ENCODE measurements at places on chromosomes 5 and 9.

DNA sequence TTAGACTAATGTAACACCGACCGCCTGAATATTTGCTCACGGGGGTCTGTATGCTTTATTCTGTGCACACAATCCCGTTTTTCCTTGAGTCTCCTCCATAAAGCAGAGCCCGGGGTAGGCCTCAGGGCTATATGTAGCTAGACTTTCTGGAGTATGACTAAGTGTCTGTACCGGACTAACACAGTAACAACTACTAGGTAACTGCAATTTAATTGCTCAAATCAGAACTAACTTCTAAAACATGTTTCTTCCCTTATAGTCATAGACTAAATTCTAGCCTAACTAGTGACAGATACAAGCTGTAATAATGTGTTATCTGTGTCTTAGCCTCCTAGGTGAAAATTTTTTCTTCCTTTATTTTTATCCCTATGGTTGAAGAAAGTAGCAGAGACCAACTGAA lies 2.1 kb downstream of the REEP5 start:
- DNase-seq: peak; percentile 18

GRCh38 chr5:91848453-91848852 lies 465.3 kb upstream of the ARRDC3 start:
- peak; percentile 78 for DNase-seq

DNA sequence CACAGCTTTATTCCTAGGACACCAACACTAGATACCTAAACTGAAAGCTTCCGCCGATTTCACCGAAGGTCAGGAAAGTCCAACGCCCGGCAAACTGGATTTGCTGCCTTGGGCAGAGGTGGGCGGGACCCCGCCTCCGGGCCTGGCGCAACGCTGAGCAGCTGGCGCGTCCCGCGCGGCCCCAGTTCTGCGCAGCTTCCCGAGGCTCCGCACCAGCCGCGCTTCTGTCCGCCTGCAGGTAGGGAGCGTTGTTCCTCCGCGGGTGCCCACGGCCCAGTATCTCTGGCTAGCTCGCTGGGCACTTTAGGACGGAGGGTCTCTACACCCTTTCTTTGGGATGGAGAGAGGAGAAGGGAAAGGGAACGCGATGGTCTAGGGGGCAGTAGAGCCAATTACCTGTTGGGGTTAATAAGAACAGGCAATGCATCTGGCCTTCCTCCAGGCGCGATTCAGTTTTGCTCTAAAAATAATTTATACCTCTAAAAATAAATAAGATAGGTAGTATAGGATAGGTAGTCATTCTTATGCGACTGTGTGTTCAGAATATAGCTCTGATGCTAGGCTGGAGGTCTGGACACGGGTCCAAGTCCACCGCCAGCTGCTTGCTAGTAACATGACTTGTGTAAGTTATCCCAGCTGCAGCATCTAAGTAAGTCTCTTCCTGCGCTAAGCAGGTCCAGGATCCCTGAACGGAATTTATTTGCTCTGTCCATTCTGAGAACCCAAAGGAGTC lies at the start of gene CD274:
Gene CD274 (plus strand): TSS at position 184 of the 733 bp plus-strand sequence. CDS start 5,572 bp downstream, outside the sequence.
- DNase-seq: peak; percentile 88

DNA sequence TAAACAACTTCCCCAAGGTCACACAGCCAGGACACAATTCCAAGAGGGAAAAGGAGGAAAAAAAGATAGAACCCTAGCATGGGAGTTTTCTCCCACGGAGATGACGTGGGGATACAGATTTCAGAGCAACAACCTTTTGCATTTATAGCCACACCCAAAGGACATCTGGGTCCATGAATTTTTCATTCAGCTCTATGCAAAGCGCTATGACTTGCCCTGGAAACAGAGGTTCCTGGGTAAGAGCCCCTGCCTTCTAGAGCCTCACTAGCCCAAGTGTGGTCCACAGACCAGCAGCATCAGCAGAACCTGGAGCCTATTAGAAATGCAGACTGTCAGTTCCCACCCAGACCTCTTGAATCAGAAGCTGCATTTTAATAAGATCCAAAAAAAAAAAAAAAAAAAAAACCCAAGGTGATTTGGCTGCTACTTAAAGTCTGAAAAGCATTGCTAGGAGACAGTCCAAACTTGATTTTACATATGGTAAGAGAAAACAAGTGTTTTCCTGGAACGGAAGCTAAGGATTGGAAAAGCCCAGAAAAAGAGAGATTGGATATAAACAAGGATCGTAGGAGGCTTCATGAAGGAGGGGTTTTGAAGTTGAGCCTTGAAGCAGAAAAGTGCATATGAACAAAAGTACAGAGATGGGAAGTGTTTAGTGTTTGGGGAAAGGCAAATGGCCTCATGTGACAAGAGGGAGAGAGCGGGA lies 17.6 kb upstream of the ADAM19 start:
- DNase-seq: no peak

GRCh38 chr9:19642256-19642655 lies 146.6 kb downstream of the SLC24A2 start:
- no peak for DNase-seq

- no peak for DNase-seq
Measured at GRCh38 chr5:2525351-2525750, 226.1 kb downstream of the IRX2 start.

DNA sequence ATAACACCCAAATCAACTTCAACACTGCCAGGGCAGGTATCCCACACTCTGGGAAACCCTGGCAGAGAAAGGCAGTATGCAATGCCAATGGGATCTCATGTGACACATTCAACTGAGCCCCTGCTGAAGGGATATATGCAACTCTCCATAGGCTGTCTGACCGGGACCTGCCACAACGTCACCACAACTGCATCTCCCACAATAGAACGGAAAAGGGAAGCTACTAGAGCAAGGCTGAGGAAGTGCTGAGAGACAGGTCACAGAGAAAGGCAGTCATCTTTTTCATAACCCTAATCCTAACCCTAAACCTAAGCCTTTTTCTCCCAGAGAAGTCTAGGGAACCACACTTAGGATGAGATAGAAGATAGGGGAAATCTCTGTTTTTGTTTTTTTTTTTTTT lies 345.9 kb upstream of the CD180 start:
- no peak for DNase-seq

GRCh38 chr9:131677444-131678180 lies 62.3 kb downstream of the RAPGEF1 start:
- peak; percentile 93 for DNase-seq

DNA sequence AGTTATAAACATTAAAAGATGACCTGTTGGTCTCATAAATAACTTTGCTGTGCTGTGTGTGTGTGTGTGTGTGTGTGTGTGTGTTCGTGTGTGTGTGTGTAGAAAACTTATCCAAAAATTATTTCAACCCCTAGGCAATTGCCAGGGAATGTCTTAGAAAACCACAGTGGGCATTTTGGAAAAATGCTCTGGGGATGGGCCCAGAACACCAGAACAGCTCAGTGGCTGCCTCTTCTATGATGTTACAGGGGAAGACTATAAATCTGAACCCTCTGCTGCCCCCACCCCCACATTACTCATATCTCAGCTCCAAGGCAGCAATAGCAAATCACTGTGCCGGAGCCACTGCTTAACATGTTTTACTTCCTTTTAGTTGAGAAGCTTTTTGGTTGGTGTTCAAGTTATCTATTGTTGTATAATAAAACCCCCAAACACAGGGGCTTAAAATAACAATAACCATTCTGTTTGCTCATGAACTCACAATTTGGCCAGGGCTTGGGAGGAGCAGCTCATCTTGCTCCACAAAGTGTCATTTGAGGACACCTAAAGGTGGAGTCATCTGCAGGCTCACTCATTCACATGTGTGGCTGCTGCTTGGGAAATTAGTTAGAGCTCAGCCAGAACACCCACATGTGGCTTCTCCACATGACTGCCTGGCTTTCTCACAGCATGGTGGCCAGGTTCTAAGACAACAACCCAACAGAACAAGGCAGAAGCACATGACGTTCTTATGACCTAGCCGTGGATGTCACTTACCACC lies 40.4 kb downstream of the ACTBL2 start:
- DNase-seq: peak; percentile 99

GRCh38 chr9:101727612-101728524 lies 10.6 kb downstream of the GRIN3A start:
- DNase-seq: peak; percentile 13

DNA sequence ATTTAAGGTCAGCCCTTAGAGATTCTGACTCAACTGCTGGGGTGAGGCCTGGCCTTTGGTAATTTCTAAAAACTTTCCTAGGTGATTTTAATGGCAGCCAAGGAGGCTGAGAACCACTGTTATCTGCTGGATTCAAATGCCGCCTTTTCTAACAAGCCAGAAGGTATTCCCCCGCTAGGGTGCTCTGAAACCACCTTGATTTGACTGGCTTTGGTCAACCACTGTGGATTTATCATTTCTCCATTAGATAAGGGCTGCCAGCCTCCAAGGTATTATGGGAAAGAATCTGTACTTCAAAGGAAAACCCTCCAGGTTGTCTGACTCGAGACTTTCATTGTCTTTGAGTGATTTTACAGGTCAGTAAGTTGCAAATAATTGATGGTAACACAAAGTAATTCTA lies 4.3 kb downstream of the ANXA6 start:
- DNase-seq: no peak

DNA sequence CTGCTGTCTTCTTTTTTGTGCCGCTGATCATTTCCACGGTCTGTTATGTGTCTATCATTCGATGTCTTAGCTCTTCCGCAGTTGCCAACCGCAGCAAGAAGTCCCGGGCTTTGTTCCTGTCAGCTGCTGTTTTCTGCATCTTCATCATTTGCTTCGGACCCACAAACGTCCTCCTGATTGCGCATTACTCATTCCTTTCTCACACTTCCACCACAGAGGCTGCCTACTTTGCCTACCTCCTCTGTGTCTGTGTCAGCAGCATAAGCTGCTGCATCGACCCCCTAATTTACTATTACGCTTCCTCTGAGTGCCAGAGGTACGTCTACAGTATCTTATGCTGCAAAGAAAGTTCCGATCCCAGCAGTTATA lies 17.1 kb downstream of the F2R start:
- DNase-seq: no peak

GRCh38 chr9:68741704-68742332 lies 36.8 kb downstream of the PIP5K1B start:
- no peak for DNase-seq

GRCh38 chr5:123209502-123210027 lies 120.5 kb downstream of the PRDM6 start:
- peak; percentile 93 for DNase-seq

GRCh38 chr9:4563105-4563504 lies 72.8 kb downstream of the SLC1A1 start:
- DNase-seq: no peak

GRCh38 chr5:144328494-144328893 lies 157.8 kb downstream of the KCTD16 start:
- DNase-seq: no peak

DNA sequence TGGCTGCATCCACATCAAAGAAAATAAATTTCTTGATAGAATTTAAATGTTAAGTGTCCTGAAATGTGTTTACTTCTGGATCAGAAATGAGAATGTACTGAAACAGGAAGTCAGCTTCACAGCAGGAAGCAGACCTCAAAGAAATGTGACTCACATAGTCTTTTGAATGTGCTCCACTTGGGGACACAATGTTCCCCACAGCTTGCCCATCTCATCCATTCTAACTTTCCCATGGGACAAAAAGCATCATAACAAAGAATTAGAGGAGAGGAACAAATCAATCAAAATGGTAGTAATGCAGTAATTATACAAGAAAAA lies 85.7 kb downstream of the GRAMD2B start:
- peak; percentile 76 for DNase-seq

GRCh38 chr5:176497852-176498251 lies 39.4 kb downstream of the RNF44 start:
- DNase-seq: no peak

DNA sequence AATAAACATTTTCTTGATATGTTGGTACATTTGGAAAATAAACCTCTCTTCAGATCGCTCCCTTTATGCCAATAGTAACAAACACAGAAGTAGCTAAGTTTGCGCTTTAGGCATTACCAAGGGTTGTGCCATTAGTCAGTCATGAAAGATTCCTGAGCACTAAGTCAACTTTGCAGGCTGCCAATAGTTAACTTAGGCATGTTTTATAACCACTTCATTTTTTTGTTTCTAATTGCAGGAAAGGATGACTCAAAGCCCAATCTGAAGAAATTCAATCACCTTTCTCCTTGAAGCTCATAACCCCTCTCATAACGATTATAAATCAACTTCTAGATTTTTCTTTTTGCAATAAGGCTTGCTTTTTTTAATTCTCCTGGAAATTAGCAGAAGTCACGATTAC lies 517.0 kb downstream of the AGTPBP1 start:
- peak; percentile 97 for DNase-seq

DNA sequence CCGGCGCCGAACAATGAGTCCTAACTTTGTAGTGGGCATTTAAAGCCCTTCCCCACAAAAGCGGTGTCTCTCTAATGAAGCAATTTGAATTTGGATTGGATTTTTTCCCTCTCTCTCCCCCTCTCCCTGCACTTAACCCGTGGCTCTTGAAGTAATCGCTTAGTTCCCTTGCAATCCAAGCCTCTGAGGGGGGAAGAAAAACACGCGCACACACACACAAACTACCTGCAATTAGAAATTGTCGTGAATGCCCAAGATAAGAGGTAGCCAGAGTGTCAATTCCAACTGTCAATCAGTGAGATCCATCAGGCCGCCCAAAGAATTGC lies 1.2 kb downstream of the LHX6 start:
- DNase-seq: no peak

- DNase-seq: peak; percentile 86
Measured at GRCh38 chr9:5879419-5880181, 11.1 kb upstream of the MLANA start.

DNA sequence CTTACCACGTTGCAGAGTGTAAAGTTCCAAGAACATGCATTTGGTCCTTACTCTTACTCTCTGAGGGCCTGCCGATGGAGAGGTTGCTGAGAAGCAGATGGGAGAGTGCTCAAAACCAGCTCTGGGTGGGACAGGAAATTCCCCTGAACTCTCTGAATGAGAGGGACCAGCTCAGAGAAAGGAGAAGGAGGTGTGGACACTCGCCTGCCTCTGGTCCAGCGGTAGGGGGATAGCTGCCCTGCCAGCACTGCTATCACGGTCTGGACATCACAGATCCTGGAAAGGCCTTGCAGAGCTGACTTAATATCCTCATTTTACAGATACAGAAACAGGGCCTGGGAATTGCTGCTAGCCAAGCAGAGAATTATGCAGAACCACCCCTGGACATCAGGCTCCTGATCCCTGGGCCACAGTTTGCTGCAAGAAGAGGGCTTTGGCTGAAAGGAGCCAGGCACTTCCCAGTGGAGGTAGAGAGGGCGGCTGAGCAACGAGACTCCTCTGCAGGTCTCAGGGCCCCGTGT lies 4.9 kb downstream of the TRAF1 start:
- no peak for DNase-seq

DNA sequence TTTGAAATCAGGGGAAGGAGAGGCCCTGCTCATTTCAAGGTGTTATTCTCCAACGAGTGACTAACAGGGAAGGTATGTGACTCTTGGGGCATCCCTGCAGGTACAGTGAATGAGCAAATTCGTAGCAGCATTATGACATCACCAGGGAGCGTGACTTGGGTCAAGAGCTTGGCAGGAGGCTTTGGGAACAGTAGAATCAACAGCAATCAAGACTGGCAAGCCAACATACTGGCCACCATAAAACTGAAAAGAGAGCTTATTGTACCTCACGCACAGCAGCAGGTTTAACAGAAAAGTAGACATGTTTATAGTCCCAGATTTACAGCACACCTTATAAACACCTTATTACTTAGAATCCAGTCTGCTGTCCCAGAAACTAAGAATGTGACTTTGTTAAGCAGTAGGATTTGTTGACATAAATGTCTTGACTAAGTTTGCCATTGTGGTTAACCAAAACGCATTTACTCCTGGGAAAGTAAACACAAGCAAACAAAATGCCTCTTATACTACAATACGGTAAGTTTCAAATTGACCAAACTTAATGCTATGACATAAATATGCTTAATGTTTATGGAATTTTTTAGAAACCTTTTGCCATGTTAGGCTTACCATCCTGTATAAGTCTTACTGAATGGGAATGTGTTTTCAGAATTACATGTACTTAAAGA lies 297.8 kb downstream of the NPR3 start:
- DNase-seq: peak; percentile 83

- peak; percentile 28 for DNase-seq
Measured at GRCh38 chr5:141889282-141889871, 11.2 kb upstream of the PCDH1 start.

All from renal cortical epithelial cell (primary cell).